Naive thymus-derived CD4-positive, alpha-beta T cell (primary cell): ENCODE measurements at places on chromosomes 16 and 17. TPM values are rescaled to one million over a fixed set of nuclear protein-coding genes. Genes with fewer than 3 reads are reported as not detected.

- H3K4me1 ChIP-seq: no peaks in the 10 kb centered on the region
- no peak overlapping the region for H3K27ac ChIP-seq
- no peak overlapping the region for H3K4me3 ChIP-seq
- peaks cover 65% of the 10 kb centered on the region for H3K36me3 ChIP-seq
Measured at GRCh38 chr16:874366-875181, 74.0 kb upstream of the GNG13 start.

GRCh38 chr17:80835816-80836657, 155.6 kb upstream of the CHMP6 start:
- H3K27me3 ChIP-seq: no peaks in the 10 kb centered on the region
- no peak overlapping the region for H3K4me3 ChIP-seq
- peaks cover 9% of the 10 kb centered on the region for H3K4me1 ChIP-seq
- H3K36me3 ChIP-seq: no peaks in the 10 kb centered on the region

GRCh38 chr16:3088925-3089716, 10.0 kb downstream of the ZSCAN10 start:
- peaks cover 10% of the 10 kb centered on the region for H3K4me1 ChIP-seq
- no peak for DNase-seq
- H3K27me3 ChIP-seq: no peaks in the 10 kb centered on the region
- no peak overlapping the region for H3K4me3 ChIP-seq
- no peaks in the 10 kb centered on the region for H3K36me3 ChIP-seq

DNA sequence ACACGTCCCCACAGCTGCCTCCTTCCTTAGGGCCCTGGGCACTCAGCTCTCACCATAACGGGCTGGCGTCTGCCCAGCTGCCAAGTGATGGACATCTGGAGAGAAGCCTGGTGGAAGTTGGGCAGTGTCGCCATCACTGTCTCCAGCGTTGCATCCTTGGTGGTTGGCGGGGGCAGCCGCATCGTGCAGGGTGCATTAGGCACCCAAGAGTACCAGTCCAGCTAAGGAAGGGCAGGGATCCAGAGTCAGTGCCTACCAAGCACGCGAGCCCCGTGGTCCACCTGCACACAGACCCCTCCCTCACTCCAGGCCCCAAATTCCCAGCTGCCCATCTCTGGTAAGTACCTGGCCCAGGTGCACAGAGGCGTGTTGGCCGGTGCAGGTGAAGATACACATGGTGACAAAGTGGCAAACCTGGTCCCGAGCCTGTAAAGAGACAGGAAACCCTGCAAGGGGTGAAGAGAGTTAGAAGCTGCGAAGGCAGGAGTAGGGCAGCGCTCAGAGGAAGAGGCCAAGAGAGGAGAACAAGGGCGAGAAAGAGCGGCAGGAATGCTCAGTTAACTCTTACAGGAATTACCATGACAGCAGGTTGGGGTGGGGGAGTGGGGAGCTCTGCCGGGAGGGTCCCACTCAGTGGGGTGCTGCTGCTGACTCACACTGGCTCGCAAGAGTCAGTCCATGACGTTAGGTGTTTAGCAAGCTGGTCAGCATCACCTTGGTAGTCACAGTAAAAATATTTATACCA, 9.5 kb downstream of the ALOX15 start:
- no peaks in the 10 kb centered on the region for H3K4me1 ChIP-seq
- H3K27me3 ChIP-seq: peaks cover 6% of the 10 kb centered on the region
- no peak overlapping the region for H3K4me3 ChIP-seq
- no peak overlapping the region for H3K27ac ChIP-seq
- no peaks in the 10 kb centered on the region for H3K36me3 ChIP-seq
- no peak for DNase-seq

DNA sequence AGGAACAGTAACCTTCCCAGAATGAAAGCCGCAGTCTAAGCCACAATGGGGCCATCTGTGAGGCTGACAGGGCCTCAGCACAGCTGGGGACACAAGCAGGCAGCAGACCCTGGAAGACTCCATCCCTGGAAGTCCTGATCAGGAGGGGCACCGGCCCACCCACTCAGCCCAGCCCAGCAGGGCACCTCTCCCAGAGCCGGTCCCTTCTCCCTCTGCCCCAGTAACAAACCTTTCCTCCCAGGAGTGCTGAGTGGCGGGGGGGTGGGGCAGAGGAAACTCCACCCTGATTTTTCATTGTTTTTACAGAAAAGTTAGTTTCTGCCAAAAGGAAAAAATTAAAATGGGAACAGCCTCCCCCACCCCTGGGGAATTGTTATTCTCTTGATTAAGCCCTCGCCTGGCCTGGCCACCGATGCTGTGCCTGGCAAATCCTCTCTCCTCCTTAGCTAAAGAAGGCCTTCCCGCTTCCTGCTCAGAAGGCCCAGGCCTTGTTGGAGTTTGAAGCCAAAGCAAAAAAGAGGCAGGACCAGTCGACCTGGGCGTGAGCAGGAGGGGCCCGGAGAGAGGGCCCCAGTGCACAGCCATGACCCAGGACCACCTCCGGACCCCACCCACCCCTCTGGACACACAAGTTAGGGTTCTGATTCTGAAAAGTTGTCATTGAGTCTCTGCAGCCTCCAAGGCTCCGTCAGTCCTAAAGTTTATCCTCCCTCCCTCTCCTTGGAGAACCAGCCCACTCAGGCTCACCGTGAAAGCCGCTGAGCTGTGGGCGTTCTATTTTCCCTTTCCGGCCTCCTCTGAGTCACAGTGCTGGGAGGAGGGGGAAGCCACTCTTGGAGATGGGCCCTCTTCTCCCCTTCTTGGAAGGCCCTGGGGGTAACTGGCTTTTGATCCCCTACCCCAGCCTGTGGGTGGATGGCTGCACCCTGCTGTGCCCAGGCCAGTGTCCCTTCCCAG, 128.4 kb upstream of the TNRC6C start:
- H3K4me3 ChIP-seq: no peak overlapping the region
- H3K4me1 ChIP-seq: peaks cover 9% of the 10 kb centered on the region
- H3K27ac ChIP-seq: no peak overlapping the region
- DNase-seq: no peak
- no peaks in the 10 kb centered on the region for H3K36me3 ChIP-seq

GRCh38 chr17:39622380-39623006, 4.3 kb upstream of the PPP1R1B start:
- H3K4me3 ChIP-seq: peak overlapping the region; percentile 41
- peaks cover 7% of the 10 kb centered on the region for H3K4me1 ChIP-seq
- H3K27ac ChIP-seq: no peak overlapping the region

DNA sequence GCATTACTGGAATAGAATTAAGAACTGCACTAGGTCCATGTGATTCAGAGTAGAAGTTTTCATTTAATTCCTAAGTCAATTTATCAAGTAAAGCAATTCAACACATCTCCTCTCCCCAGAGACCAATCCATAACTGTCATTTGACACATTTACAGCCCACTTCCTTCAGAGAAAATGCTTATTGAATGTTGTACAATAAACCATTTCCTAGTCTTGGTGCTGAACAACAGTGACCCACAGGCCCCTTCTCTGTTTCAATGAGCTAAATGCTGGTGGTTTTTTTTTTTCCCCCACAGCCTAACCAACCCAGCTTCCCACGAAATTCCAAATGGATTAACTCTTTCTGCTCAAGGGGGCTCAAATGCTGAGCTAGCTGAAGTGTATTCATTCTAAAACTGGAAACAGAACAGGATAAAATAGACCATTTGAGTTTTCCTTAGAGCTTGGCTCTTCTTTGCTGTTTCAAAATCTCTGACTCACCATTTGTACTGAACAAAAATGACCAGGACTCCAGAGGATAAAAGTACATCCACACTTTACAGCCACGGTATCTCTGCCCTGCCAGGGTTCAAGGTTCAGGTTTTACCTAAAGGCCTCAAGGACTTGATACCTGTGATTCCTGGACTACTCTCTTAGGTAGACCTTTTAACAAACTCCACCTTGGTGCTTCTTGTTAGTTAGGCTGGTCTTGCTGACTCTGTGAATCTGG, 62.3 kb downstream of the TMEM100 start:
- no peak overlapping the region for H3K27ac ChIP-seq
- no peaks in the 10 kb centered on the region for H3K36me3 ChIP-seq
- no peaks in the 10 kb centered on the region for H3K4me1 ChIP-seq
- no peak overlapping the region for H3K4me3 ChIP-seq

DNA sequence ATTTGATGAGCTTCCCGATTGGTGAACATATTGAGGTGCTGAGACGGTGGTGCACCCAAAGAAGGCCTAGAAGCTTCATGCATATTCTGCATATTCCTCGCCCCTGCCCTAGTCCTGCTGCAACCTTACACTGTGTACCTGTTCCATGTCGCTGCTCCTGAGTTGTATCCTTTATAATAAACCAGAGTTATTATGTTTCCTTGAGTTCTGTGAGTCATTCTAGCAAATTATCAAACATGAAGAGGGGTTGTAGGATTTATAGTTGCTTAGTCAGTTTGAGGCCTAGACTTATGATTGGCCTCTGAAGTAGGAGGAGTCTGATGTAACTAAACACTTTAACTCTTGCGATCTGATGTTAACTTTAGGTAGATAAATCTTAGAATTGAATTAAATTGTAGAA, 436.8 kb downstream of the CA10 start:
- no peaks in the 10 kb centered on the region for H3K4me1 ChIP-seq
- H3K27me3 ChIP-seq: no peaks in the 10 kb centered on the region
- no peak overlapping the region for H3K27ac ChIP-seq

The ORAI3 gene
- 18.4 TPM for total RNA-seq

The HNF1B gene
- total RNA-seq: 1.2 and 1.4 TPM in 2 replicates

The CA5A gene
- total RNA-seq: not detected
